Activated CD4-positive, alpha-beta T cell treated with anti-CD3 and anti-CD28 coated beads, Interleukin-2, amount 10 ng/mL, durations not matched to agents 7 days and 5 days (primary cell): ENCODE measurements at places on chromosomes 7 and 10.

DNA sequence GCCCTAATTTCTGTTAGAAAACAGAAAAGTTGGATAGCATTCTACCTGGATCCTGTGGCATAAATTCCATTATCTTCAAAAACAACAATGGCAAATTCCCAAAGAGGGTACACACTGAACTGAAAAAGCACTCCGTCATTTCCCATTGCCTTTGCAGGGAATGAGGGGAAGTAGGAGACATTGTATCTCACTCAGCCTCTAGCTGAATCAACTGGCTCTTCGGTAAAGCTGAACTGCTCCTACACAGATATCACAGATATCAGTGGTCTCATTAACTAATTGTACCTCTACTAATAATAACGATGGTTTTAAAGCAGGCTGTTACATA, 64.2 kb upstream of the PRKAR2B start:
- DNase-seq, result no peak

DNA sequence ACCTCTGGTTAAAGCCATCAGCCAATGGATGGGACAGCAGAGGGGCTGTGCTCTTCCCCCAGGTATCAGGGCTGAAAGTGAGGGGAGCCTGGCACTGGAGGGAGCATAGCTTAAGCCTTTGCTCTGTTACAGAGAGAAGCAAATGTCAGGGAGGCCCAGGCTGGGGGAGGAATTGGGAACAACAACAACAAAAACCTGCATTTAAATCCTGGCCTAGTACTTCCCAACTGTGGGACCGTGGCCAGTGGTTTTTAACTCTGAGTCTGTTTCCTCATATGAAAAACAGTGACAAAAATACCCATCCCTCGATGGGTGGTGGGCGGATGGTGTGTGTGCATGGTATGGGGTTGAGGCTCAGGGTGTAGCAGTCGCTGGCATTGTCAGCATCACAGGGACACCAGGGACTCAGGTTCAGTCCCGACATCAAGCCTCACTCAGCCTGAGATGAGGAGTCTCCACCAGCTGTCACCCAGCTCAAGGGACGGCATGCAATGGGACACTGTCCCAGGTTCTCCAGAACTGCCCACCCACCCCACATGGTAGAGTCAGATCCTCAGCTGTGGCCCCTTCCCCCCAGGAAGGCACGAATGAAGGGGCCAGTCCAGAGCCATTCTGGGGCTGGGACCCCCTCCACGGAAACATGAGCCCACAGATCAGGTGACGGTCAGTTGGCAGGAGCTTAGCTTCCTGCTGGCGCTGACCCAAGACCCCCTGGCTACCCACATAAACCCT, 74.5 kb downstream of the AFAP1L2 start:
- DNase-seq, result no peak

DNA sequence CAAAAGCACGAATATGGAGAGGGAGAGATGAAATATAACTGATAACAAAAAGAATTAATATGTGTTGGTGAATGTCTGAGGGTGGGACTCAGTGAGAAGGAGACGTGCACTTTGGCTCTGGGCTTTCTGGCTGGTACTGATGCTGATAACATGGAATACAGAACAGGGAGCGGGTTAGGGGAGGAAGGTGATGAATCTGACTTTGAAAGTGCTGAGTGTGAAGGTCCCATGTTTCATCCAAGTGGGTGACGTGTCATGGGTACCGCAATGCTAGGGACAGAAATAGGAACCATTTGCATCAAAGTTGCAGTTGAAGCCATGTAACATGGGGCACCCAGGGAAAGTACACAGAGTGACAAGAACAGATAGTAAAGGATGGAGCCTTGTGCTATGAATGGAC, 236.6 kb upstream of the MYO3A start:
- no peak for DNase-seq

- DNase-seq, result no peak
Observed at GRCh38 chr10:122132331-122132755, 138.8 kb upstream of the BTBD16 start.

GRCh38 chr10:91909117-91909677, at the start of gene FGFBP3:
Gene FGFBP3, minus strand, starts transcription at chr10:91909486. Its CDS starts 517 bp downstream, at chr10:91908969.
- DNase-seq, result peak; percentile 48

DNA sequence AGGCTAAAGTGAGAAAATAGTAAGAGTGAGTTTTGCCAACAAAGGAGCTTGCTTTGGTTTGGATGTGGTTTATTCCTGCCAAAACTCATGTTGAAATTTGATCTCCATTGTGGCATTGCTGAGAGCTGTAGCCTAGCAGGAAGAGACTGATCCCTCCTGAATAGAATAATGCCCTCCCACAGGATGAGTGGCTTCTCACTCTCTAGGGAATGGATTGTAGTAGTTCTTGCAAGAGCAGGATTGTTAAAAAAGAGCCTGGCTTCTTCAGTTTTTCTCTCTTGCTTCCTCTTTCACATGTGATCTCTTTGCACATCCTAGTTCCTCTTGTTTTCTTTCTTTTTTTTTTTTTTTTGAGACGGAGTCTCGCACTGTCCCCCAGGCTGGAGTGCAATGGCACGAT, 34.4 kb downstream of the ASAH2 start:
- no peak for DNase-seq

DNA sequence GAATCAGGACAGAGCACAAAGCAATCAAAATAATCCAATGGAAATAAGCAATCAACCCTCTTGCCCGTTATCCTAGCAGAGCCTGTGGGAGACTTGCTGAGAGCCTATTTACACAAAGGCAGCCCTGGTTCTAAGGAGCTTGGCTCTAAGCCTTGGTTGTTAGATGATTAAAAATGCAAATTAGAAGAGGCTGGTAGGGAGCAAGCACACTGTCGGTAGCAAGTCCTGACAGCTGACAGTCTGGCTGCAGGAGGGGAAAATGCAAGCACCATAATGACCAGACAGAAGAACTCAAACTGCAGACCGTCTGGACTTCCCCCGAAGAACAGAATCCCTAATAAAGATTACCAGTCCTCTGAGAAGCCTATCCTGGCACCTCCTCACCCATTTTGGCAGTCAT, 131.8 kb upstream of the CTTNBP2 start:
- DNase-seq, result no peak

- no peak for DNase-seq
Observed at GRCh38 chr7:112060625-112061024, 145.6 kb downstream of the DOCK4 start.

- DNase-seq, result no peak
Observed at GRCh38 chr10:130028465-130028819, 64.4 kb upstream of the EBF3 start.

- DNase-seq, result no peak
Observed at GRCh38 chr7:50564640-50565558, at the start of gene DDC. Gene DDC, minus strand, starts transcription at chr7:50565405. Its CDS starts 21,320 bp downstream, at chr7:50544085.

GRCh38 chr7:27079234-27079975, 16.4 kb downstream of the HOXA1 start:
- no peak for DNase-seq

DNA sequence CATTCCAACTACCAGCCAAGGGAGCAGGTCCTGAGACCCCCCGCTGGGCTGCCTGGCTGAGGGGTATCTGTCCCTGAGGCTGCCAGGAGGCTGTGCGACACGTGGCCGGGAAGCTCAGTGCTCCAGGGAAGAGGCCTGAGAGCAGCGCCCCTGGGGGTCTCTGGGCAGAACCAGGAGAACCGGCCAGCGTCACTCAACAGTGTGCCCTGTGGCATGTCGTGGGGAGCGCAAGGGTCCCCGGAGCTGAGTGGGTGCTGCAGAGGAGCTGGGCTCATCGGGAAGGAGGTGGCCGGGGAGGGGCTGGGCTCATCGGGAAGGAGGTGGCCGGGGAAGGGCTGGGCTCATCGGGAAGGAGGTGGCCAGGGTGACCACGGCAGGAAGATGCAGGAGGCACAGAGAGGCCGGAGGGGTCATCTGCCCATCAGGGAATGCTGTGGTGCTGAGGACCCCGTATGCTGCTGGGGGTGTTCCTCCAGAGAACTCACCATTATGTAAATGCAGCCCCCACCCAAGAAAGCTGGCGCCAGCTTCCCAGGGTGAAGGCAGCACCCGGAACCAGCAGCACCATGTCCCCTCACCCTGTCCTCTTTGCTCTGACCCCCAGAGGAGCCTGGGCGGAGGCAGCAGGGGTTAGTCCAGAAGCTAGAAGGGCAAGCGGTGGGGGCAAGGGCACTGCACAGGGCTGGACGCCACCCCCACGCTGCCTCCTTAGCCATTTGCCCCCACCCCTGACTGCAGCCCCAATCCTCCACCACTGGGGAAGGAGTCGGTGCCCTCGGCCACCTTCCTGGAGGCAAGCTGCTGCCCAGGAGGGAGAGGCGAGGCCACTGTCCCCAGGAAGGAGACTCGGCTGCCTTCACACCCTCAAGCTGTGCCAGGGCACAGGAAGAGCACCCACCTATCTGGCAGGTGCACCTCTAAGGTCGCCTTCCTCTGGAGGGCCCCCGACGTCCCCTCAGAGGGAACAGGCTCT, 33.3 kb downstream of the CALML3 start:
- no peak for DNase-seq

GRCh38 chr10:58281092-58281752, 12.3 kb downstream of the CISD1 start:
- DNase-seq, result no peak

DNA sequence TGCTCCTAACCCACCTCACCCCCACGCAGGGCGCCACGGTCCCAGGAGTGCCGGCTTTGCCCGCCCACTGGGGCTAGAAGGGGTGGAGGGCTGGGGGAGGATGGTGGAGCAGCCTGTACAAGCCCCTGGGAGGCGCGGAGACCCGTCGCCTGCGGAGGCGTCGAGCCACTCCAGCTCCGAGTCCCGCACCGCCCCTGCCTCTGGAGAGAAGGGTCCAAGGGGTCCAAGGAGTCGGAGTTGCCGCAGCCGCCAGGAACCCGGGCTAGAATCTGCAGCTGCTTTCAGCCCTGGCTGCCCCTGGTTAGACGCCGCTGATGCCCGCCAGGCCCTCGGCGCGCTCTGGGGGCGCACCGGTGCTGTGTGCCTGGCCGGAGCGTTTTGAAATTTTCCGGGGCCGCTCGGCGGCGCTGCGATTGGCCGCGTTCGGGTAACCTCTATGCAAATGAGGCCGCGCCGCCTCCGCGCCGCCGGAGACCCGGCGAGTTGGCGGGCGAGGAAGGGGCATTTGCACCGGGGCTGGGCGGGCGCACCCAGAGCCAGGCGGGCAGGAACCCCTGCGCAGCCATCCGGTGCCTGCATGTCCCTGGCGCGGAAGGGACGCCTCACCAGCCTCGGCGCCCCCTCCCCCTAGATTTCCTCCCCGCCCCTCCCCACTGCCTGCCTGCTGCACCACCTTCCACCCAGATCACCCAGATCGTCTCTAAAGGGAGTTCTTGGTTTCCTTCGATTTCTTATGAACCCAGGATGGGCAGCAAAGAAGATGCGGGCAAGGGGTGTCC, at the start of gene HMX2:
Gene HMX2, plus strand, starts transcription at position 502 of the 779 bp plus-strand sequence. Its CDS starts 243 bp downstream, at position 745.
- no peak for DNase-seq

DNA sequence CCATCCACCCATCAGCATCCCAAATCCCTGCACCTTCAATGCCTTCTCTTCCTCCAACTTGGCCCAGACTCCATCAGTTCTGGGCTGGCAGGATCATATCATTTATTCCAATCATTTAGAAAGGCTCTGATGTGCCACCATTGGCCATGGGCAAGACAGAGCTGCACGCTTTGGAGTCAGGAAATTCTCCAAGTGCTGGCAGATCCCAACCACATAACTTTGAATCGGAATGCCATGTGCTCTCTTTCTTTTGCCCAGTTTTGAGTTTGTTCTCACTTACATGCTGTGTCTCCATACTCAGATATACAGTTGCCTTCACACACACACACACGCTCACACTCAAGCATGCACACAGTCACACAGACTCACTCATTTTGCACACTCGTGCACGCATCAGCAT, 85.7 kb upstream of the GHITM start:
- no peak for DNase-seq

- no peak for DNase-seq
Observed at GRCh38 chr10:5117026-5117425, 22.8 kb downstream of the AKR1C3 start.

DNA sequence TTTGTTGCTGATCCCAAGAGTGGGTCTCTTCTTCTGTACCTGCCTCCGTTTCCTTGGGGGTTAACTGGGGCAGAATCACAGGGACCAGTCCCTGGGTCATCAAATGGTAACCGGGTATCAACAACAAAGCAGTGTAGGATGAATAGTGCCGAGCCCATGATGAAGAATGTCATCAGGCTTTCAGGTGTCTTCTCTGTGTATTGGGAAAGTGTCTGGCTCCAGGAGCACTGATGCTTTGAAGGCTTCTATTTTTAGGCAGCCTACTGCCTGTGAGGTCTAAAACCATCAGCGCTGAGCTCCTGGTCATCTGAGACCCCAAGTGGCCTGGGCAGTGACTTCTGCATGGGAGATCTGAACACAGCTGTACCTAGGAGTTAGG, 48.2 kb upstream of the SHH start:
- peak; percentile 1 for DNase-seq

DNA sequence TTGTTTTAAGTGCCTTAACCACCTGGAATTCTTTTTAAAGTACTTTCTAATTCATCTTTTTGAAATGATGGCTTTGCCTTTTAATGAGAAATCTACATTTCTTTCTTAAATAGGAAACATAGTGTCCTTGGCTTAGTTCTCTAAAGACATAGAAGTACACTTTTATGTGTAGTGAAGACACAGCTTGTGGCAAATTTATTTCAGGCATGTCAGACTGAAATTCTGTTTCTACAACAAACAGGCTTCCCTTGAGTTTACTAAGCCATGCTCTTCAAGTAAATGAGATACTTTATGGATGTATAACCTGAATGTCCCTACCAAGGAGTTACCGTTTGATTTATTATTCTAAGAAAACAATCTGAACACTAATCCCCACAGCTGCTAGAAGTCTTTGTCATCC, 136.9 kb upstream of the MAGI2 start:
- no peak for DNase-seq

DNA sequence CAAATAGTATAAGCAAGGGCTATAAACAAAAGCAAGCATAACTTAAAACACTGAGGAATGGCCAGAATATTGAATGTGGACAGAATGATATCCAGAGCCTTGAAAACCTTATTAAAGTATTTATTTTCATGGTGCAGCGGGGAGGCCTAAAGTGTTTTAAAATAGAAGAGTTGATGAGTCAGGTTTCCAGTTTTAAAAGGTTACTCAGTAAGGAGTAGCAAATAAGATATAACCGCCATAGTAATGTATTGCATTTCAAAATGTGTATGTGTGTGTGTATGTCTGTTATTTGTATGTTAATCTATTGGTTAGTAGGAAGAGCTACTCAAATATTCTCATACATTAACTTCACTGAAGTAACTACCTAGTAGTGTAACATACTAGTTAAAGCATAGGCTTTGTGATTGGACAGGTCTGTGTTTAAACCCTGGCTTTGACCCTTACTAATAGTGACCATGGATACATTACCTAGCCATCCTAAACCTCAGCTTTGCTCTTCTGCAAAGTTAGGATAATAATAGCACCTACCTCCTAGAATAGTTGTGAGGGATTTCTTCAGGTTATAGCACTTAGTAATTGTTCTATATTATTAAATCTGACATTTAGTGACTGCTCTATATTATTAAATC, 16.9 kb downstream of the CUTC start:
- DNase-seq, result no peak
